Fibroblast of upper back skin (primary cell): ENCODE measurements at places on chromosomes 1 and 21.

- DNase-seq, result peak; percentile 68
Observed at GRCh38 chr1:168301664-168302320, 21.1 kb downstream of the TBX19 start.

GRCh38 chr1:16055613-16056520 is 12.3 kb downstream of the CLCNKB start:
- peak; percentile 66 for DNase-seq

DNA sequence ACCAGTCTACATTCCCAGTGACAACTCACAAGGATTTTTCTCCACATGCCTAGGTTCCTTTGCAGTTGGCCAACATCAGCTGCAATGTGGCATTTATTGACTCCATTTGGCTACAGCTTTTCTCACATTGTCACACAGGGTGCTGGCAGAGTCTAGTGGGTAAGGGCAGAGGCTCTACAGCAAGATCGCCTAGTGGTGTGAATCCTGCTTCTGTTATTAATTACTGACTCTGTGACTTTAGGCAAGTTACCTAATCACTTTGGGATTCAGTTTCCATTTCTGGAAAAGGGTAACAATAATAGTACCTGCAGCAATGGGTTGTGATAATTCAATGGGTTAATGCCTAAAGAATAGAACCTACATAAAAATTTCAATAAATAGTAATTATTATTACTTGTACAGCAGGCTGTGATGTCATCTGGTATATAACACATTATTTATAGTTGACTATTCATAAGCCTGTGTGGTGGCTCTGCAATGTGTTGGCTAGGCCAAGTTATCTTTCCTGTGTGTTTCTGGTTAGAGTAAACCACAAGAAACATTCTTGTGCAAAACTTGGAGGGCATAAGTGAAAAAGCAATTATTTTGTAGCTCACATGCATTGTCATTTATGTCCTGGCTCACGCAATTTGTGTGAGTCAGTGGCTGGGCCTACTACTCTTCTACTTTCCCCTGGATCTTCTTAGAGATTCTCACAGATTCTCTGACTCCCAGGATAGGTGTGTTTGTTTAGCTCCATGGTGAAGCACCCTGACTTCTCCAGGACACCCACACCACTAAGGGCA is 59.5 kb downstream of the PTGS2 start:
- peak; percentile 98 for DNase-seq

- DNase-seq, result no peak
Observed at GRCh38 chr1:7425771-7426170, 345.3 kb upstream of the VAMP3 start.

DNA sequence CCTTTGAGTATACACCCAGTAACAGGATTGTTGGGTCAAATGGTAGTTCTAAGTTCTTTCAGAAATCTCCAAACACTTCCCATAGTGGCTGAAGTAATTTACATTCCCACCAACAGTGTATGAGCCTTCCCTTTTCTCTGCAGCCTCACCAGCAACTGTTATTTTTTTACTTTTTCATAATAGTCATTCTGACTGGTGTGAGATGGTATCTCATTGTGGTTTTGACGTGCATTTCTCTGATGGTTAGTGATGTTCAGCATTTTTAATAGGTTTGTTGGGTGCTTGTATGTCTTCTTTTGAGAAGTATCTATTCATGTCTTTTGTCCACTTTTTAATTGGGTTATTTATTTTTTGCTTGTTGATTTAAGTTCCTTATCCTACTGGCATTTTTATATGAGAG is 26.4 kb upstream of the LAMC1 start:
- DNase-seq, result no peak

DNA sequence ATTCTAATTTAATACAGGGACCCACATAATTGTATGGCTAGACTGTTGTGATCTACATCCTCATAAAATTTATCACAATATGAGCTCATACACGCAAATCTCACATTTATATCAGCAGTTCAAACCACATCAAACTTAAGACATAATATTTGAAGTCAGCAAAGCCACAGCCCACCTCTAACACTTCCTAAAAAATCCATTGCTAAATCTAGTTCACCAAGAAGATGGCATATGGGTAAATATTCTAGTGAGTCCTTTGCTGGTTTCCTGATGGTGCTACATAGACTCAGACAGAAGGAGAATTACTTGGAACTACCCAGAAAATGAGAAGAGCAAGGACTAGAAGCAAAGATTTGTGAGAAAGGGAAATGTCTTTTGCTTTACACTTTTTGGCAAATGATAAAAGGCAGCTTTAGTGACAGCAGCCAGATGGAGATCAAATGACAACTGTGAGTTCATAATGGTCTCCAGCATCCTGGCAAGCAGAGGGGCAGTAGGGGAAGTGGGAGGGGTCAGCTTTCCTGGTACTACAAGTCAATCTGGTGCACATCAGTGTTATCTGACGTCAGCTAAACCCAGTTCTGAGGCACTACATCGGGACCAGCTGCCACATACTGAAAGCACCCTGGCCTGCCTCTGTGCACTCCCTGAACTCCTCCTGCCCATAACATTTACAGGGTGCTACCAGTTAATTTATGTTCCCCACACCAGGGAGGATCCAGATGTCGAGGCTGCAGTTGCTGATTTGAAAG is 10.6 kb upstream of the GADD45A start:
- DNase-seq, result peak; percentile 56

DNA sequence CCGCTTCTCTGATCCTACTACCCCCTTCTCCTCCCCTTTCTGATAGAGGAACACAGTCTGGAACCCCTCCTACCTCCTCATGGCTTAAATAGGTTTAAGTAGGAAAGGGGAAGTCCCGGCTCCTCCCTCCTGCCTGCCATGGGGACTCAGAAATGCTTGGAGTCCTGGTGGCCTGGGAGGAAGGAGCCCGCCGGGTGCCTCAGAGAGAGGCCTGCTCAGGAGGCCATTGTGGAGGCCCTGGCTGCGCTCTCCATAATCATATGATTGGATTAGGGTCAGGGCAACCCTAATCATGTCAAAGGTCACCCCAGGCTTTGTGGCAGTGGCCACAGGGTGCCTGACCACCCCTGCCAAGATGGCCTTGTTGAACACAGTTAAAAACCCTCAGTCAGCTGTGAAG is 29.0 kb downstream of the WNT3A start:
- DNase-seq, result no peak

GRCh38 chr1:113303267-113303666 is 87.0 kb upstream of the MAGI3 start:
- no peak for DNase-seq

DNA sequence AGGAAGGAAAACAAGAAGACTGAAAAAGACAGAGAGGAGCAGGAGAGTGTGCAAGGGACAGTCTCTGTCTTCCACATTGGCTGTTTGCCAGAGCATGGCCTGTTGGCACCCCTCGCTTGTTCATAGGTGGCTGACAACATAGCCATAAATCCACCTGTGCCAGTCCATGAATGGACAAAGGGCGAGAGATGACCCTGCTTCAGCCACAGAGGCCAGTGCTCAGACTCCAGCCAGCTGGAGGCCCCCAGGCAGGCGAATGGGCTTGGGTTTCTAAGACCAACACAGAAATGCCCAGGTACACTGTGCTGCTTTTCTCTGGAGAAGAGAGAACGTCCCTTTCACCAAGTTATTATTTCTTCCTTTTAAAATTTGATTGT is 60.6 kb downstream of the RIPK4 start:
- no peak for DNase-seq

- no peak for DNase-seq
Observed at GRCh38 chr1:71362076-71362475, 281.2 kb upstream of the ZRANB2 start.

DNA sequence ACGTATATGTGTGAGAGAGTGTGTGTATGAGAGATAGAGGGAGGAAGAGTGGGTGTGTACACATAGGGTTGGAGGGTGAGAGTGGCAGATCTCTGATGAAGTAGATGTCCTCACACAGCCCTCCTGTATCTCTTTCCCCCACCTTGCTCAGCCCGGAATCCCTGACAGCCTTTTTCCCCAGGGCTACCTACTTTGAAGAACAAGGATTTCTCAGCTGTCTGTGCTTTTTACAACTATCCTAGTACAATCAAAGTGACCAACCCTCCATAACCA is 29.1 kb upstream of the CADM3 start:
- no peak for DNase-seq

- DNase-seq, result no peak
Observed at GRCh38 chr1:150650193-150650592, 20.8 kb upstream of the ENSA start.

DNA sequence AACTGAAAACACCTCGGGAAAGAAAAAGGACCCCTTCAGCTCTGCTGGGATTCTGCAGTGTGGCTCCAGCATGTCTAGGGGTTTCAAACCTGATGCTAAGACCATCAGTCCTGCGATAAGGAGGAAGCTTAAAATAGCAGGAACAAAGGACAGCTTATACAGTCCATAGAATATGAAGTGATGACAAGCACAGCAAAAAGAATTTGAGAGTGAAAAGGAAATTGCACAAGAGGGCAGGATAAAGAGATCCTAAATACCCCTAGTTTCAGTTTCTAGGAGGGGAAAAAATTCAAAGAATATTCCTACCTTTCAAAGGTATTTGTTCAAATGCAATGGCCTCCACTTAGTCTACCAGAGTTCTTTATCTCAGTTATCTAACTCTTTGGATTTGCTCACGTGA is 171.4 kb downstream of the TGFB2 start:
- DNase-seq, result peak; percentile 49

GRCh38 chr1:14926229-14926628 is 227.3 kb upstream of the TMEM51 start:
- peak; percentile 31 for DNase-seq

DNA sequence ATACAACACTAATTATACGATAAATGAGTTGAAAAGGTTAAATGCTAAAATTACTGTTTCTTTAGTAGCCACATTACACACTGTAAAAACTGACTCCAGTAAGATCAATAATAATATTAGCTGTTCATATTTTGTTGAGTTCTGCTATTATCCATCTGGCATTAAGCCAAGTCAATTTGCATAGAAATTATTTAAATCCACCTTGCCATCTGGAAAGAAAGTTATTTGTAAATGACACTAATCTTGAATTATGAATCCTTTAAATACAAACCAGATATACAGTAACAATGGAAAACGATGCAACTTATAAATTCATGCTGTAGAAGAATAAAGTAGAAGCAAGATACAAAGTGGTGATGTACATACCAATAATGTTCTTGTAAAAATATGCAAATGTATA is 81.4 kb upstream of the BCL10 start:
- no peak for DNase-seq
